GM12892 (cell line): ENCODE measurements at places on chromosomes 7 and 10.

DNA sequence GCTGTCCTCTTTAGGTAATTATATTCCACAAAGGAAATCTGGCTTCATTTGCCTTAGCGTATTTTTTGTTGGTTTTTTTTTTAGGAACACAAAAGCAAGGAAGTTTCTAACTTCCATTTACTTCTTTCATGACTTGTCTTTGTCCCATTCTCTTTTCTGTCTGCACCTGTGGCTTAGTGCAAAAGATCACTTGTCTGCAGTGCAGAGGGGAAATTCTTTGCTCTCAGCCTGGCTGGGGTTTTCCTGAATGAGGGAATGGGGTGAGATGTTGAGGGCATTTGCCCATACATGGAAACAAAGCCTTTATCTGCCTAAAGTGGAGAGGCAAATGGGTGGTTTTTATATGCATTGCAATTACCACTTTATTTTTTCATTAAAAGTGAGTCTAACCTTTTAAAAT is 361.1 kb upstream of the IGFBP3 start:
- DNase-seq: no peak

DNA sequence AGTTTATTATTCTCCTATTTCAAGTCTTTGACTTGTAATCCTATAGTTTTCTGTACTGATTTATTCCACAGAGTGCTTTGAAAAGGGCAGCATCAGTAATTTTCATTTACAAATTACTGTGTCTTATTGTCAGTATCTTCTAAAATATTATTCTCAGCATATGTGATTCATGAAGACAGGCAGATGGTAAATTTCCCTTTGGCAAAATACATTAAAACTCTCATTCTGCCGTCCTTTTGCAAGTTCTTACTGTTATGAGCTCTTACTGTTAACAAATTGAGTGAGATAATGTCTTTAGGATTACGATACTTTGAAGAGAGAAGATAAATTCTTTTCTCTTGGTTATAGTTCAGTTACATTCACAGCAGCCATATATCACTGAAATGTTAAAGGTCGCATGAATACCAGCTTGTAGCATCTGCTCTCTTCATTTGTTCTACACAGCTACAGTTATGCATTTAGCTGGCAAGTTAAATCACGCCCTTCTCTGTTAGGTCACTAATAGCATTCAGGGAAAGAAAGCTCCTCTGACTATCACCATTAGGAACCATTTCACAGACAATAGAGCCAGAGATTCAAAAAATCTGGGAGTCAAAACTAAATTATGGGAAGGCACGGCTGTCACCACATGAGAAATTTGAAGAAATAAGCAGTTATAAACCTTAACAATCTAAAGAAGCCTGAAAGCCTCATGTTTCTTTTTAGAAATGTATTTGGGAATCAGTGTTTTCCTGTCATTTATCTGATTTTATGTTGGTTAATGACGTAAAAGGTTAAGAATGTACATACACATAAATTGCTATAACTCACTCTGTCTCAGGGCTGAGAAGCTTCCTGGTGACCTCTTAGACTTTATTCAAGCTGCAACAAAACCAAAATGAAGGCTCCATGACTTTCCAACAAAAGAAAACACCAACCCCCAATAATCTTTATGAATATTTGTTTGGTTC is 109.6 kb upstream of the SP4 start:
- DNase-seq: no peak

GRCh38 chr10:95026461-95026860 is 42.8 kb downstream of the CYP2C8 start:
- no peak for DNase-seq

DNA sequence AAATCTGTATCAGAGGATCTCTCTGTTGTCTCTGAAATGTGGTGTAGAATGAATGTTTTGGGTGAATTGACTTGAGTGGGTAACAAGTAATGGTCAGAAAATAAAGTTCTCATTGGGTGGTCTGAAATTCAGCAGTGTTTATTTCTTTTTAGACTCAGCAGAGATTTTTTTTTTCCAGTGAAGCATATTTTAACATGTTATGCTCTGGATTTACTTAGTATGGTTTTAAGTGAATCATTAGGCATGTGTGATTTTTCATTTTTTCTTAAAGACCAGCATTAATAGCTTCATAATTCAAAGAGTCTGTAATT is 63.5 kb downstream of the REEP3 start:
- no peak for DNase-seq

GRCh38 chr7:28554802-28555471 is 142.6 kb downstream of the CREB5 start:
- DNase-seq: no peak

DNA sequence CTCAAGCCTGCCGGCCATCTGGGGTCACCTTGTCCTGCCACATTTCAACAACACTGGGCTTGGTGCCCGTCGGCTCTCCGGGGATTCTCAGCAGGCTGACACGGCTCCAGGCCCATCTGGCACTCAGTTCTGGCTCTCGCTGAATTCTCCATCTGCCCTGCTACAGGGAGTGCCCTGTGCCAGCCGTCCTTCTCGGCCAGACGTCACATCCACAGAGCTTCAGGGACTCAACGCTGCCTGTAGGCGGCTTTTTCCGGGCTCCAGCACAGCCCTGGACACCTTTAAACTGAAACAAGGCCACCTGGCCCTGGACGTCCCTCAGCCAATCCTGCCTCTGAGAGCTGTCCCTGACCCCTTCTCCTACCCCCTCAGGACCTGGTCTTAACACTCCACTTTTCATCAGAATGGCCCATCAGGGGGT is 43.0 kb downstream of the TMEM130 start:
- DNase-seq: no peak

DNA sequence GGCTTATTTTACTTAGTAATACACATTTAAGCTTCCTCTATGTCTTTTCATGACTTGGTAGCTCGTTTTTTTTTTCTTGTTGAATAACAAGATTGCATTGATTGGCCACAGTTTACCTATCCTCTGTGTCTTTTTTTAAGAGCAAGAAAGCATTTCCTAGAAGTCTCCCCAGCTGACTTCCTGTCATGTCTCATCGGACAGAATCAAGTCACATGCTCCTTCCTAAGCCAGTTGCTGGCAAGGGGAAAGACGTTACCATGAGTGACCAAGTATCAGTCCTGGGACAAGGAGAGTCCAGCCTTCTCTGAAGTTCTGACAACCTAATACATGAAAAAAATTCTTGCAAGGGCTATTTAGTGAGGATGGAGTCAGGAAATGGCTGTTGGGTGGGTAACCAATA is 24.9 kb upstream of the SFRP5 start:
- DNase-seq: no peak

- no peak for DNase-seq
These were observed 226.2 kb downstream of the THSD7A start for GRCh38 chr7:11605749-11606148.

DNA sequence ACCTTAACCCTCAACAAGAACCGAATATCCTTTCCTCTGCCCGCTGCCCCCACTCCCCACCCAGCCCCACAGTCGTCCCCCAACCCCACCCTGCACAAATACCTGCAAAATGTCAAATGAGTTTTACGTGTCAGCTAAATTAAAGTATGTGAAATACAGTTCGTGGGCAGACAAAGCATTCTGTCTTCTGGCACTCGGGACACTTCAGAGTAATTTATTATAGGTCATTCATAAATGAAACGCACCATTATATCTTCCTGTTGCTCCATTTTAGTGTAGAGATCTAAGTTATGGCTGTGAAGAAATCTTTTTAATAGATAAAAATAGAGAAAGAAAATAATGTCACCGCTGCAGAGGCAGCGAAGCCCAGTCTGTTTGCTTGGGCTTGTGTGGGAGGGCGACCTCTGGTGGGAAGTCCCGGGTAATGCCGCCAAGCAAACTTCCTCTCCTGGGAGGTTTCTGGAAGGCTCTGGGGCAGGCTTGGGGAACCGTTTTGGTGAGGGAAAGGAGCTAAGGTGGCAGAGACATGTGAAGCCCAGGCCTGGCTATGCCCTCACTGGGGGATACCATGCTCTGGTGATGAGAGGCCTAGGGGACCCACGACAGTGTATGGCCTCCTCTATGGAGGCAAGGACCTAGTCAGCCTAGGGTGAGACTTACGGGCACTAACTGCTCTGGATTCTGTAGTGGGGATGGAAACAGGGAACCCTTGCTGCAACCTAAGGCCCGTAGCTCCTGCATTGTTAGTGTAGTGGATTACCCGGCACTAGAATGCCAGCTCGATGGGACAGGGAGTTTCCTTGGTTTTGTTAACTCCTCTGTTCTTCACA is 604.9 kb downstream of the LRMDA start:
- peak; percentile 36 for DNase-seq

DNA sequence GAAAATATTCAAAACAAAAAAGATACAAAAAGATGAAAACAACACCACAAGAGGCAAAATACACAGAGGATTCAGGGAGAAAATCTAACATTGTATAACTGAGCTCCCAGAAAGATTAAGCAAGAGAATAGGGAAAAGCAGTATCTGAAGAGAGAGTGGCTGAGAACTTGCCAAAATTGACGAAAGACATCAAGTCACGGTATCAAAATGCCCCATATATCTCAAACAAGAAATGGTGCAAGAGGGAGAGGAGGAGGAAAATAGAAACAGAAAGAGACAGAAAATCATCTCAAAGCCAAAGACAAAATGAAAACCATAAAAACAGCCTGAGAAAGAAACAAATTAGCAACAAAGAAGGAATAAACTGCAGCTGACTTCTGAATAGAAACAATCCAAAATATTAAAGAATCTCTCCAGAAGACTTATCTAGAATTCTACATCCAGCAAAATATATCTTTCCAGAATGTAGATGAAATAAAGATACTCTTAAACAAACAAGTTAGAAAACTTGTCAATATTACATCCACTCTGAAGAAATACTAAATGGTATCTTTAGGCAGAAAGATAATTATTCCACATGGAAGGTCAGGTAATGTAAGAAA is 5.5 kb downstream of the USP6NL start:
- DNase-seq: no peak

GRCh38 chr7:122846591-122846990 is 39.7 kb downstream of the CADPS2 start:
- DNase-seq: no peak

DNA sequence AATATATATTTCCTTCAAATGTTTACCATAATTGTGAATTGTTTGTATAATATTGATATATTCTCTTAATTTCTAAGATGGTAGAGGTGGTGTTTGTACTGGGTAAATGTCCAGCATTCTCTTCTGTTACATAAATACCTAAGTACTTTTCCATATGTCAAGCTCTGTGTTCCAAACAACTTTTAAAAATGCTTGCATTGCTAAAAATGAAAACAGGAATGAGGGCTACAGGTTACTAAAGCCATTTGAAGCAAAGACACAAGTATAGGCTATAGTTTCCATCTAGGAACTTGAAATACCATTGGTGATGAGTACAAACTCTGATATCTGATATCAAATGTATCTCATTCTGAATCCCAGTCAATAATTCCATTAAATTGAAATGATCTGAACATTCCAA is 233.6 kb upstream of the SORCS1 start:
- DNase-seq: no peak

- no peak for DNase-seq
These were observed 31.3 kb upstream of the ZNF273 start for GRCh38 chr7:64871761-64872160.

DNA sequence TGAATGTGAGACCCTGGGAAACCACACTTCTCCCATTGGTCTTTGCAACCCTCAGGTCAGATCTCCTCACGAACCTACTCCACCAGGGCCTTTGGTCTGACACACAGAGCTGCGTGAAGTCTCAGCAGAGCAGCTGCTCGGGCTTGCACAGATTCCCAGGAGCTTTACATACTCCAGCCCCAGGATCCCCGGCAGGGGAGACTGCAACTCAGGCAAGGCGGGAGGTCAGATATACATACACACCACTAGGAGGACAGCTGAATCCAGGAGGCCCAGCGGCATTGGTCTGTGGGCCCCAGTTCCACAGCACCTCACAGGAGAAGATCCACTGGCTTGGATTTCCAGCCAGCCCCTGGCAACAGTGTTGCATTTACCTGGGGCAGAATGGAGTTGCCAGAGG is 239.2 kb downstream of the GPAM start:
- no peak for DNase-seq

- DNase-seq: no peak
These were observed 12.0 kb upstream of the GSDME start for GRCh38 chr7:24769014-24769830.

GRCh38 chr10:43209074-43209455 is 57.8 kb downstream of the RASGEF1A start:
- no peak for DNase-seq

DNA sequence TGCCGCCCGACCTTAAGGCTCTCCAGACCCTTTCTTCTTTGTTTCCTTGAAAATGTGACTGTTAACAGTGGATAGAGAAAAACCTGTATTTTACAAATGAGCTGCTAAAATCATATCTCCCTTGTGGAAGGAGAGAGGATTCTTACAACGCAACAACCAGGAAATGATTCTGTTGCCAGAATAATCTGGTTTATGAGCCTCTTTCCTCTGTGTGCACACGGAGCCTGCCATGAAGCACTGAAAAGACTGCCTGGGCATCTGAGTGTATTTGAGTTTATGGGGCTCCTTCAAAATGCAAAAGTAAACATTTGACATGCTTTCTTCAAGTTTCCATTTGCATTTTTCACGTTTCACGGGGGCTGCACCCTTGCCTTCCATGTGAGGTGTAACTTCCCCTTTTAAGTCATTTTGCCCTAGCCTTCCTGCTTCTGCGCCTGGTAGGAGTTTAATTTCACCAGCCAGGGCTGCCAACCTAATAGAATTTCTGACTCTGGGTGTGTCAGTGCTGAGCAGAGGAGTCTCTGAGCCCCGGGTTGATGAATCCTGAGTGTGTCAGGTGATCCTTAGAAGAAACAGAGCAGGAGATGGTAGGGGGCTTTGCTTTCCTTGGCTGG is 101.2 kb downstream of the GRB10 start:
- DNase-seq: no peak

GRCh38 chr7:2086229-2086628 is 146.5 kb downstream of the MAD1L1 start:
- no peak for DNase-seq

- no peak for DNase-seq
These were observed 60.3 kb upstream of the PLXNA4 start for GRCh38 chr7:132636581-132636980.

DNA sequence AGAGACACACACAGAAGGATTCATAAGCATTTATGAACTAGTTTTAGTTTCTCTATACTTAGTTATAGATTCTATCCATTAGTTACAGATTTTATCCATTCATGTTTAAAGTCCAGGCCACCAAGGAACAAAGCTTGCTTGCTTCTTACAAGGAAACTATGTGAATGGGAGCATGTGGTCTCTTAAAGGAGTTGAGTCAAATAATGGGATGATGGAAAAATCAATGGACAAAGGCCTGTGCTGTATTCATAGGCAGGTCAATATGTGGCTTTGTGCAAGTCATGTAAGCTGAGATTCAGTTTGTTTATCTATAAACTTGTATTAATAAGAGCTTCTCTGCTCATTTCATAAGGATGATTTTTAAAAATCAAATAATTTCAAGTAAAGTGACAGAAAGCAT is 172.8 kb upstream of the CDK1 start:
- no peak for DNase-seq

GRCh38 chr7:54543051-54543488 is 895 bp downstream of the VSTM2A start:
- no peak for DNase-seq
